GF-D8 (cell line): ENCODE measurements at places on chromosomes 3 and 15.
A peak's percentile ranks its signal among the peaks of the same experiment; 100 is the strongest.

GRCh38 chr3:39166134-39166710, 12.8 kb upstream of the CSRNP1 start:
- DNase-seq = no peak

DNA sequence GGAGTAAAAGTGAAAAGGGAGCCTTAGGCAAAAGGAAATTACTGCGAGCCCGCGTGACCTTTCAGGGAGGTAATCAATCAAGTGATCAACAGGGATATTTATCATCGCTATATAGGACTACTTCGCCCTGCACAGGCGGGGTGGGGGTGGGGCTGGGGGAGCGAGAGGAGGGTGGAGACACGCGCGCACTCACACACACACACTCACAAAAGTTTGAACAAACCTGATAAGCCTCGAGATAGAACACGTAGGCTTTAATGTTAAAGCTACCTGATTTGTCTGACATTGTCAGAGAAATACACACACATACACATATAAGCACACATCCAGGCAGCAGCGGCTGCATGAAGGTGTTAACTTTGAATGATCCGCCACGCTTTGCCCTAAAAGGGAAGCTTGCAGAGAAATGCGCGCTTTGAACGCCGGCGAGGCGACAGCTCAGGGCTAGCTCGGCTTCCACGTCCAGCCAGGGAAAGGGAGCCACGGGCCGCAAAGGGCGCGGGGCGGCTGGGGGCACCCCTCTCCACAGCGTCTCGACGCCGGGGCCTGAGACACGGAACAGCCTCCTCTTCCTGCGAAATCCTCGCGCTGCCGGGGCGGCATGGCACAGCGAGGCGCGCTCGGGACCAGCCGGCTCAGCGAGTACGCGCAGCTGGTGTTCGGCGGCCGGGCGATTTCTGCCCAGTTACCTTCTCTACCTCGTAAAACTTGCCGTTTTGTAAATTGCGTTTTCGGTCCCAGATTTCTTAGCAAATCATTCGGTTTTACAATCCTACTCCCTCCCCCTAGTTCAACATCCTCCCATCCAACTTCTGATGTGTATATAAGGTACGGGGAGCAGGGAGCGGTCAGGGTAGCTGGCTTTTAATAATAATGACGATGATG, 4.8 kb upstream of the MECOM start:
- DNase-seq = no peak

DNA sequence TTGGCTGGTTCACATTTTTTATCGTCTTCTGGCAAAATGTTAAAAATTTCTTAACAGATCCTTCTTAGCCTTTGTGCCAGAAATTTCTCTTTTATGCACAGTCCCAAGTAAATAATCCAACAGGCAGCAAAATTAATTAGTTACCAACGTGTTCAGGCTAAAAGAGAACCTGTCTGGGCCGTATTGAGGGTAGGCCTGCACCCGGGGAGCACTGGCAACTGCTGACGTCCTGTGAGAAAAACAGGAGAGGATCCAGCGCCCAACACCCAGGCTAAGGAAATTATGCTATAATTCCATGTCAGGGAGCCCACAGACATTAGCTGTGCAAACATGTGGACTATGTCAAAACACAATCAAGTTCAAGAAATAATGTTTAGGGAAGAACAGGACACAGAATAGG, 30.7 kb upstream of the CSTA start:
- no peak for DNase-seq

DNA sequence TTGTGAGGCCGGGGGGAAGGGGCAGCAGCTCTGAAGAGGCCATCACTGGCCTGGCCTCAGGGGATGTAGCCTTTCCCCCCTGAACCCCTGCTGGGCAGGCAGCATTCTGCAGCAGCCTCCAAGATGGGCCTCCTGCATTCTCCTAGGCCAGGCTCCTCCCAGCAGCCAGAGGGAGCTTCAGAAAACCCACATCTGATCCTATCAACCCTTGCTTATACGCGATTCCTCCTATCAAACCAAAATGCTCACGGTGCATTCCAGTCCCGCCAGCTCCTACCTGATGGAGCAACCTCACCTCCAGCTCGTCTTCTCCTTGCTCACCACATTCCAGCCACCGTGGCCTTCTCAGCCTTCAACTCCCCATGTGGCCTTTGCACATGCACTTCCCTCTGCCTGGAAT, 85.7 kb downstream of the MEGF11 start:
- DNase-seq = no peak

DNA sequence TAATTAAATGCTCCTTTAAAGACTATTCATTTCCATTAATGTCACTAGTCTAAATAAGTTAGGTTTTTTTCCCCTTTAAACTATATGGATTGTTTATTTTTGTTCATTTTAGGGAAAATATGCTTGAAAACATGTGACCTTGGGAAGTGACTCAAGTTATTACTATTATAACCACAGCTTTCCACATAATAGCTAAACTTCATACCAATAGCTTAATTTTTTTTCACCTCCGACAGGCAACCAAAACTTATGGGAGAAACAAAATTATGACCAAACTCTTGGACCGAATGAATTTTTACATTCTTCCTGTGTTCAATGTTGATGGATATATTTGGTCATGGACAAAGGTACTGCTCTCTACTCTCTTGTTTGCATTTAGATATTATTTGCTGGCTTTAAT, 16.2 kb downstream of the CPA3 start:
- no peak for DNase-seq

GRCh38 chr3:45704301-45704943, 15.2 kb downstream of the SACM1L start:
- DNase-seq = no peak

- no peak for DNase-seq
These were observed 94.9 kb downstream of the ST6GAL1 start for GRCh38 chr3:187025254-187025655.

- DNase-seq = peak; percentile 99
These were observed 254.1 kb downstream of the UACA start for GRCh38 chr15:70509282-70509662.

DNA sequence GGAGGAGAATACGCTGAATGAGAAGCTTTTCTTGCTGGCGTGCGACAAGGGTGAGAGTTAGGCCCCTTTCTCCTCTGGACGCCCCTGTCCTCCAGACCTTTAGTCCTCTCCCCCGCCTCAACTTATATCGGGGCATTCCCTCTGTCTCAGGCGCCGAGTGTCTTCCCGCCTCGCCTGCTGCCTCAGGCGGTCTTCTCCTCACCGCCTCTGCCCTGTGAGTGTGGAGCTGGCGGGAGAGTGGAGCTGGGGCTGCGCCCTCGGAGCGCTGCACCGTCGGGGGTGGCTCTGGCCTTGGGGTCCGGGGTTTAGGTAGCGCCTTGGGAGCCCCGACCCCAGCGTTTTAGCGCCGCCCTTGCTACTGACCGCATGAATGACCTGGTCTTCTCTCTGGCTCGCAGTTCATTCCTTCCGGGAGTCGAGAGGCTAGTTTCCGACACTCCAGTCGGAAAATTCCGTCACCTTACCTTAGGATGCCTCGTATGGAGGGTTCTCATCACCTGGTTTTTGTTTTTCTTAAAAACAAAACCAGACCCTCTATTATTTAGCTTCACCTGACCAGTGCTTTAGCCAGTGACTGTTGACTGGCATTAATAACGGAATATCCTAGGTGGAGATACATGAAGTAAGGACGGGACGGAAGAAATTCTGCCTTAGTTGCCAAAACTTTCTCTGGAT, 985 bp downstream of the TRPC1 start:
- DNase-seq = no peak

- no peak for DNase-seq
These were observed 20.2 kb downstream of the ATOSA start for GRCh38 chr15:52658955-52659354.

DNA sequence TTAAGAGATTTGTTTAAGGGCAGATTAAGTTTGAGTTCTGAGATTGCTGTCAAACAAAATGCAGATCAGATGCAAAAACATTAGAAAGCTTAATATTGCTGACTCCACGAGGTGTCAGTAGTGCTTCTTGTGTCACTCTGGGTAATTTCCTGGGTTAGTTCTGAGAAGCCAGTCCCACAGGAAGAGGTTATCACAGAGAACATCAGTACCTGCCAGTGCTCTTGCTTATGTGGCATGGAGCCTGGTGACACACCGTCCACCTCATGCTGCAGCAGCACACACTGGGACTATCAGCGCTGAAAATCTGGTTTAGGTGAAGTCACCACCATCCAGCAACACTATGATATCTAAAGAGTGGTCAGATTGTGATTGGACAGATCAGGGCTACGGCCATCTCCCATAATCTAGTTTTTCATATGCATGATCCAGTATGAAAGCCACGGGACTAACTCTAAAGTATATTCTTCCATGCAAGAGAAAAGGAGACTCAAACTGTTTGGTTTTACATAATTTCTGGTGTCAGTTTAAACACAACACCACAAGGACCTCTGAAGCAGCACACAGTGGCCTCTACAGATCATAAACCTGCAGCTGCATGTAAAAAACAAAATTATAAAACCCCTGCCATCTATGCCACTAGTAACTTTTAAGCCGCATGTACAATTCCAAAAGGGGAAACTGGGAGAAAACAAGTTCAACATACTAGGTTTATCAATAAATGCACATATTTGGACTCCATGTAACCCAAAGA, 36.1 kb upstream of the MYO5C start:
- DNase-seq = peak; percentile 19

DNA sequence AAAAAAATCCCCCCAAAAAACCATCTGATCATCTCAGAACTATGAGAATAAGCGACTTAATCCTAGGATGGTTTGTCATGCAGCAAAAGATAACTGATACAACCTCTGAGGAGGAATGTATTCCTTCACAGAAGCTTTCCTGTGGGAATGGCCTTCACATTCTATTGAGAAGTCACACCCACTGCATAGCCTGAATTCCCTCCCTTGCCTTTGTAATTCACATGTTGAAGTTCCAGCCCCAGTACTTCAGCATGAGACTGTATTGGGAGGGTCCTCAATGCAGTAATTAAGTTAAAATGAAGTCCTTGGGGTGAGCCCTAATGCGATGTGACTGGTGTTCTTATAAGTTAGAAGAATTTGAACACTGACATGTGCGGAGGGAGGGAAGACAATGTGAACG, 395.2 kb downstream of the TUSC7 start:
- no peak for DNase-seq

DNA sequence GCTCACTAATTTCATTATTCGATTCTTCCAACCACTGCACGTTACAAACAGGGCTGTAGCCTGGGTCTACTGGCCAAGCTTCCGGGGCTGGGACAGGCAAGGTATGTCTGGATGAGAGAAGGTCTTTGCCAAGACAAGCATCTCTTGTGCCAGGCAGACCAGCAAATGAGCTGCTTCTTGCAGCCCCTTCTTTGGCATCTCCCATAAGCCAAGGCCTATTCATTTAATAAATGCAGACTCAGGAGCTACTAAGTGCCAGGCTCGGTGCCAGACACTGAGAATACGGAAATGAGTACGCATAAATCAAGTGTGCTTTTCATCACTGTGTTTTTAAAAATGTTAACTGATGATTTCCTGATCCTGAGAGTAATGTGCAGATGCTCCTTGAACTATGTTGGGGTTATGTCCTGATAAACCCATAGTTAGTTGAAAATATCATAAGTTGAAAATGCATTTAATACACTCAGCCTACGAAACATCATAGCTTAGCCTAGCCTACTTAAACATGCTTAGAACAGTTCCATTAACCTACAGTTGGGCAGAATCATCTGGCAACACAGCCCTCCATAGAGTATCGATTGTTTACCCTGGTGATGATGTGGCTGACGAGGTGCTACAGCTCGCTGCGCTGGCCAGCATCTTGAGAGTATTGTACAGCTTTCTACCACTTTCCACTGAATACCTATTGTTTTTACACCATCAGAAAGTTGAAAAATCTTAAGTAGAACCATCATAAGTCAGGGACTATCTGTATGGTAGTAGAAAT, 135.0 kb upstream of the CTDSPL start:
- no peak for DNase-seq

GRCh38 chr3:167691366-167691765, 37.6 kb upstream of the WDR49 start:
- DNase-seq = no peak

DNA sequence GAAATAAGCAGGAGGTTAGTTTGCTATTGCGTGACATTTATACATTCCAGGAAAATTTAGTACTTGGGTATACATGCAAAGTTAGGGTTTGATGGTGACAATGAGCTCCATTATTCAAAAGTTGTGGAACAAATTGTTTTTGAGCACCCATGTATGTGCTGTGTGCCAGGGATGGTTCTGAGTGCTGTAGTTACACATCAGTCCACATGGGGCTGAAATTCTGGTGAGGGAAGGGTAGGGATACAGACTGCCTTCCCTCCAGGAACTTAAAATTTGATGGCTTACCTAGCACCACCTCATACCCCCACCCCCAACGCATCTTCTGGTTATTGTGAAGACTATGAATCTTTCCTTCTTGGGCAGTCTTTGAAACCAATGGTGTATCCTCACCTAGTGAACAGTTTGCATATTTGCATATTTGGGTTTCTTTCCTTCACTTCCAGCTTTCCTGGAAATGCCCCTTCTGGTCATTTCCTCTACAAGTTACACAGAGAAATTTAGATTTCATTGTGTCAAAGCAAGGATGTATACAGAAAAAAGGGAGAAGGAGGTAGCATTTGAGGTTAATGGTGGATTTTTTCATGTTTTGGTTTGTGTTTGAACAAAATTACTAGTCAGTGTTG, 222.0 kb upstream of the IL12A start:
- DNase-seq = no peak

DNA sequence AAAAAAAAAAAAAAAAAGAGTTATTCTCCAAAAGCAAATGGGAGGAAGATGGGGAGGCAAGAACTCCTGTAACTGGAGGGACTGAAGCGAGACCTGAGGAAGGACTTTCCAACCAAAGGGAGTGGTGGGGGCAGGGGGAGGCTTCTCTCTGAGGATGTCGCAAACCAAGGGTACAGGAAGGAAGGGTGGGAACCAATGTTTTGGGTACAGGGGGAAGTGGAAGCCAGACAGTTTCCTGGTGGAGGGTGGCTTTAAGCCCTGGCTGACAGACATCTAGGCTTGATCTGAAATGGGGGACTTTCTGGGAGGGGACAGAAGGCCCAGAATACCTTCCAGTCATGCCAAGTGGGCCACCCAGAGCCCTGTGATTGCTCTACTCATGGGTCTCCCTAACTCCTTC, 27.0 kb downstream of the VIPR1 start:
- DNase-seq = peak; percentile 25

- no peak for DNase-seq
These were observed 987.4 kb downstream of the TUSC7 start for GRCh38 chr3:117696851-117697407.

DNA sequence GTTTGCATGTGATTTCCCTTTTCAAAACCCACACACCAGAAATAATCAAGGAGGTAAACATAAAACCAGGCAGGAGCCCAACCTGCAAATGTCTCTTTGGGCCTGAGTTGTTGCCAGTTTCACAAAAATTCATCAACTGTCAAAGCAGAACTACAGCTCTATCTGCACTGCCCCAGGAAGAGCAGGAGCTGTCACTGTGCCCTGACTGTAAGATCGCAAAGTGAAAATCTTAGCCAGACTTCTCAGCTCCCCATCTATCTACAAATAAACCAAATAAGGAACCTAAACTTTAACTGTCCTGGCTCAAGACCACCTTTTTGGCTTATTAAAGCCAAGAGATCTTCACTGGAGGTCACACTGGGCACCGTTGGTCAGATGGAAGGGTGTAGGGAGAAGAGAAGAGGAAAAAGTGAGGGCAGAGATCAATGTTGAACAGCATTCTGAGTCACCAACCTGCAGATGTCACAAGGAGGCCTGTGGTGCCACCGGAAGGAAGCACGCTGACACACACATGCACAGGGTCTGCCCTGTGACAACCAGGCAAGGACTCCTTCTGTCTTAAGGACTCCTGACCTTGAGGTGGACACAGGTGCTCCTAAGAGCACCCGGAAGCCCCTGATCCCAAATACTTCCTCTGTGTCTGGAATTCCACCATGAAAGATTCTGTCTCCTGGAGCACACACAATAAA, 58.7 kb downstream of the RPN1 start:
- DNase-seq = peak; percentile 85

GRCh38 chr15:66673410-66674322, 28.4 kb upstream of the SMAD6 start:
- no peak for DNase-seq
